ENCODE measurements at places on chromosomes 4 and X.
A peak's percentile ranks its signal among the peaks of the same experiment; 100 is the strongest.

GRCh38 chrX:40852586-40852985 is 117.2 kb upstream of the MED14 start:
- DNase-seq: no peak

GRCh38 chr4:32858971-32859370 is 2138.8 kb downstream of the PCDH7 start:
- peak; percentile 16 for DNase-seq

DNA sequence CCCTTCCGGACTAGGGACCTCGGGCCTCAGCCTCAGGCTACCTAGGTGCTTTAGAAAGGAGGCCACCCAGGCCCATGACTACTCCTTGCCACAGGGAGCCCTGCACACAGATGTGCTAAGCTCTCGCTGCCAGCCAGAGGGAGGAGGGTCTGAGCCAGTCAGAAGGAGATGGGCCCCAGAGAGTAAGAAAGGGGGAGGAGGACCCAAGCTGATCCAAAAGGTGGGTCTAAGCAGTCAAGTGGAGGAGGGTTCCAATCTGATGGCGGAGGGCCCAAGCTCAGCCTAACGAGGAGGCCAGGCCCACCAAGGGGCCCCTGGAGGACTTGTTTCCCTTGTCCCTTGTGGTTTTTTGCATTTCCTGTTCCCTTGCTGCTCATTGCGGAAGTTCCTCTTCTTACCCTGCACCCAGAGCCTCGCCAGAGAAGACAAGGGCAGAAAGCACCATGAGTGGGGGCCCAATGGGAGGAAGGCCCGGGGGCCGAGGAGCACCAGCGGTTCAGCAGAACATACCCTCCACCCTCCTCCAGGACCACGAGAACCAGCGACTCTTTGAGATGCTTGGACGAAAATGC is at the start of gene WAS:
Gene WAS (plus strand): TSS at position 389 of the 572 bp plus-strand sequence. CDS start 55 bp downstream, at position 444.
- DNase-seq: no peak

GRCh38 chr4:68349279-68349648 is 626 bp downstream of the YTHDC1 start:
- DNase-seq: peak; percentile 77

DNA sequence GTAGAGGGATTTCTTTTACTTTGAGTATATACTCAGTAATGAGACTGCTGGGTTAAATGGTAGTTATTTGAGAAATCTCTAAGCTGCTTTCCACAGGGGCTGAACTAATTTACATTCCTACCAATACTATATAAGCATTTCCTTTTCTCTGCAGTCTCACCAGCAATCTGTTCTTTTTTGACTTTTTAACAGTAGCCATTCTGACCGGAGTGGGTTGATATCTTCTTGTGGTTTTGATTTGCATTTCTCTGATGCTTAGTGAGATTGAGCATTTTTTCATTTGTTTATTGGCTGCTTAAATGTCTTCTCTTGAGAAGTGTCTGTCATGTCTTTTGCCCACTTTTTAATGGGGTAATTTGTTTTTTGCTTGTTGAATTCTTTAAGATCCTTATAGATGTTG is 43.3 kb downstream of the SPCS3 start:
- DNase-seq: no peak

- no peak for DNase-seq
Measured at GRCh38 chr4:88503344-88503743, 20.2 kb downstream of the PYURF start.

Data from tongue (tissue), 3 donors.